Right forelimb (tissue), 1 donor: ENCODE measurements at places on chromosomes 5 and 9.

- no peak for DNase-seq
These were observed 6.1 kb upstream of the DMRT3 start for GRCh38 chr9:970151-970996.

DNA sequence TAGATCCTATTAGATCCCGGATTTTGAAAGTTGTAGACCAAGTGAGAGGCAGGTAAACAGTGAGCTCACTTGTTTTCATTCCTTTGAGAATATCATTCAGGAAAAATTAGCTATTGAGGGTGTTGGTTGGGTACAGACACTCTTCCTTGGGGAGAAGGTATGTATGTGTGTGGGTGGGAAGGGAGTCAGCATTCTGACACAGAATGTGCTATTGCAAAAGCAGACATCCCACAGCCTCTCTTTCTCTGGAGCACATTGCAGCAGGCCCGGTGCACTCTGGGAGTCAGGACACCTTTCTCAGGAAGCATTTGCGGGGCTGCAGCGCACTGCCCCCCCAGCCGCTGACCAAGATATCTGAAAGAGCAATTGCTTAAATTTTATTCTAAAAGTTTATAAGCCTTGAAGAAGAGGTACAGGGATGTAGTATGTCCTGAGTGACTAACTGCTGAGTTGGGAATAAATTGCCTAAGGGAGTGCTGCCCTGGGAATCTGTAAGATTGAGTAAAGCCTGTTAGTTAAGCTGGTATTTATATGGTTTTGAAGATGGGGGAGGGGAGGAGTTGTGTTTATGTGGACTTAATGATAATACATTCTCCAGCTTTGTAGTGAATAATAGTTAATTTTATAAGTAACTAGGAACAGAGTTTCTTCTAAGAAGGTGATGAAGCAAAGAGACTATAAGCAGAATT lies 5.2 kb downstream of the TNFAIP8 start:
- no peak for DNase-seq

DNA sequence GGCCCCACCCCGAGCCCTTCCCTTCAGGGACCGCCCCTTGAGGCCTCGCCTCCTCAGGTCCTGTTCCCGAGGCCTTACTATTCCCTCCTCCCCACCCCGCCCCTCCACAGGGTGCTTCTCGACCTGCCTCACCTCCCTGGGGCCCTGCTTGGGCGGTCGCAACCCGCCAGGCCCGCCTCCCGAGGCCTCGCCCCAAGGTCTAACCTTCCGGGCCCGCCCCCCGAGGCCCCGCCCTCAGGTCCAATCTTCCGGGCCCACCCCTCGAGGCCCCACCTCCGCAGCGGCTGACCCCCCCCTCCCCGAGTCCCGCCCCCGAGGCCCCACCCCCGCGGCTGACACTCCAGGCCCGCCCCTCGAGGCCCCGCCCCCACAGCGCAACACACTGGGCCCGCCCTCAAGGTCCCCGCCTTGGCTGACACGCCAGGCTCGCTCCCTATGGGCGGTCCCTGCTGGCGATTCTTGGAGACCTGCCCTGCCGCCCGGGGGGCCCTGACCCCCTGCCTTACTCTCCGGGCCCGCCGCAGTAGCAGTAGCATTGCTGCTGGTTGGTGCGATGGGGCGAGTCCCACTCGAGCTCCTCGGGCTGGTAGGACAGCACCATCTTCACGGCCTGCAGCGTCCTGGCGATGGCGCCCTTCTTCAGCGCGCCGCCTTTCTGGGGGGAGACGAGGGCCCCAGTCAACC lies 8.2 kb downstream of the PHF19 start:
- DNase-seq = peak; percentile 97

- DNase-seq = no peak
These were observed 87.0 kb downstream of the RXRA start for GRCh38 chr9:134413112-134413715.

DNA sequence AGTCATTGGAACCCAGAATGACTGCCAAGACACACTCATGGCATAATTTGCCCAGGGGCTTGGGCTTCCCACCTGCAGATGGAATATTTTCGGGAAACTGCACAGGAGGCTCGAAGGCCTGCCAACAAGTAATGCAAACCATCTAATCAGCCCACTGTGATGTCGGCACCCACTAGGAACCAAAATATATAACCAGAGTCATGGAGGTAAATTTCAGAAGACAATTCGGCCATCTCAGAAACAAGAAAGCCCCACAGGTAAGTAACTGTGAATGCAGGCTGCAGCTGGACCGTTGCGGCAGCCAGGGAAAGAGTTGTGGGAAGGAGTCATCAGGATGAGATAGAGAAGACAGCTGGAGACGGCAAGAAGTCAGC lies 264.4 kb downstream of the SYK start:
- DNase-seq = no peak

DNA sequence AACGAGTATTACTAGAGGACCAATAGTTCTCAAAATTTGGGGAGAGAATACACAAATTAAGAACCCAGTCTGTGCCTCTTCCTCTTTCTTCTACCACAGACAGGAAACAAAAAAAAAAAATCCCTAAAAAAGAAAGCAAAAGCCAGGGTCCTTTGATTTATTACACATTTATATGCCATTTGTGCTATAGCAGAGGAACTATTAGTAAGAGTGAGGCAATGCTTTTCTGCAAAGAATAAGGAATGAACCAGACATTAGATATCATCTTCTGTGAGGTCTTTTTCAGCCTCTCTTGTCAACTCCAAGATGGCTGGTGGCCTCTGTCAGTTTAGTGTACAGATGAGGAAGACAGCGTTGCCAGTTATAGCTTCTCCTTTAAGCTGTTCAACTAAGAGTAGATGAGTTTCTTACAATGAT lies 127.6 kb downstream of the RFX3 start:
- no peak for DNase-seq

GRCh38 chr9:26132746-26133312 lies 454.6 kb upstream of the TUSC1 start:
- peak; percentile 46 for DNase-seq

- DNase-seq = no peak
These were observed 556 bp downstream of the MTREX start for GRCh38 chr5:55308254-55308836.
